ENCODE measurements at places on chromosomes 6 and 20.
A peak's percentile ranks its signal among the peaks of the same experiment; 100 is the strongest.

- no peak for DNase-seq
Measured at GRCh38 chr20:5327356-5327755, 10.6 kb upstream of the PROKR2 start.

DNA sequence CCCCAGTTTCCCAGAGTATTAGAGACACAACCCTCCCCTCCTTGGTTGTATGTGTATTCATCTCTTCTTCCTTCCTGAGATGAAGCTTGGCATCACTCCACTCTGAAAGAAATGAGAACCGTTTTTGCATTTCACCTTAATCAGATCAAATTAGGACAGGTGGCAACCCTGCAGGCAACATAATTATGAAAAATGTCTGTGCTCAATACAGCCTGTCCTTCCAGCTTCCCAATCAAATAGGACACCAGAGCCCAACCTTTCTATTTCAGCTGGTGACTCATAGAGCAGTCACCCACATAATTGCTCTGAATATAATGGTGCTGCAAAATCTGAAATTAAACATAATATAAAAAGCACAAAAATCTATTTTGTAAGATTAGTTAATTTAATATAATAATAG lies 310.2 kb upstream of the AGPAT4 start:
- no peak for DNase-seq

DNA sequence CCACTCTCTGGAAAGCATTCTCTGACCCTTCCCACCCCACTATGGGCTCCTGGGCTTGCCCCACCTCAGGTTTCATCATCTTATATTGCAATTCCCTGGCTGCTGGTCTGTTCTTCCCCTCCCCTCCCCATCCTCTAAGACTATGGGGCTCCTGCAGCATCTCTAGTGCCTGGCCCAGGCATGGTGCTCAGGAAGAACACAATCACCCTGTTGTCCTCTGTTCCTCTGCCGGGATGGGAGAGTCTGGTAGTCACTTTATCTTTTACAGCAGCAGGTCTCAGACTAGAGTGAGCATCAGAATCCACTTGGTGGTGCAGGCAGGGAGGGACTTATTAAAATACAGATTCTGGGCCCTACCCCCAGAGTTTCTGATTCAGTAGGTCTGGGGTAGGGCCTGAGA lies 5.0 kb upstream of the LPIN3 start:
- DNase-seq = no peak

- DNase-seq = no peak
Measured at GRCh38 chr20:36214684-36215256, 21.5 kb upstream of the AAR2 start.

DNA sequence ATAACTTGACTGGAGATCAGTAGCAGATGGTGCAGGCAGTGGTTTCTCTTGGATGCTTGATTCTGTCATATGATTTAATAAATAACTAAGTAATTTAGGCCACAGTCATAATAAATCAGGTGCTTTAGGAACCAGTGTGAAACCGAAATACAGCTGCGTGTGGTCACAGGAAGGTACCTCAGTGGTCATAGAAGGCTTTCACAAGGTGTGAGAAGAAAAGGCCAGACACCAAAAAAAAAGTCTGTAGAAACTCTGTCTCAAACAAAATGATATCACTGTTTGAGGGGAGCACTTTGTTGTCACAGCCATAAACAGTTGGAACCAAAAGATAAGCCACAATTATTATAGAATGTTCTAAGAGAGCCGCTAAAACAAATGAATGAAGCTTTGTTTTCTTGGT lies 56.5 kb downstream of the ARMC2 start:
- DNase-seq = no peak

DNA sequence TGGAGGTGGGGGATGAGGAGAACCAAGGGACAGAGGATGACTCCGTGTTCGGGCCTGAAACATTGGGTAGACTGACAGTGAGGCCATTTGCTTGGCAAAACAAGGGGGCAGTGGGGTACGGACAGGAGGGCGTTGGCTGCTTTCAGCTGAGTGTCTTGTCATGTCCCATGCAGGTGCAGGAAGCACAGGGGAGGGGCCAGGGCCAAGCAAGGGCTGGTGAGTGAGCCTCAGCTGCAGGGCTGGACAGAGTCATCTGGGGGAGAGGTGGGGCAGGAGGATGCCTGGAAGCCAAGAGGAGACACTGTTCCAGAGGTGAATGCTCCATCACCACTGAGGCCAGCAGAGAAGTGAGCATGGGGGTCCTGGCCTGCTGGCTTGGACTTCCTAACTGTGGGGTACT lies 78.4 kb downstream of the ERMARD start:
- DNase-seq = no peak

GRCh38 chr20:29756664-29757063 lies 1500.8 kb upstream of the DEFB115 start:
- no peak for DNase-seq

- DNase-seq = no peak
Measured at GRCh38 chr20:53016534-53017042, 44.4 kb downstream of the TSHZ2 start.

DNA sequence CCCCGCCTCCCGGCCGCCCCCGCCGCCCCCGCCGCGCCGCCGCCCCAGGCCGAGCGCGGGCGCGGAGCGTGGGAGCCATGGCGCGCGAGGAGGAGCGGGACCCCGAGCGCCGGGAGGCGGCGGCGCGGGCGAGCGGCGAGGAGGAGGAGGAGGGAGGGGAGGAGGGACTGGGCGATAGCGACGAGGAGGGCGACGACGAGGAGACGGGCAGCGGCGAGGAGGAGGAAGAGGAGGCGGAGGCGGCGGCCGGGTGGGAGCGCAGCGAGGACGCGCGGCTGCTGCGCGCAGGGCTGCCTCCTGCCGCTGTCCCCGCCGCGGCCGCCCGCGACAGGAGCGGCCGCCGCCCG lies at the start of gene SLC24A3:
Gene SLC24A3 (plus strand): TSS at position 174 of the 347 bp plus-strand sequence.
- no peak for DNase-seq

- no peak for DNase-seq
Measured at GRCh38 chr6:381742-382461, 9.7 kb upstream of the IRF4 start.

GRCh38 chr20:853406-853996 lies 20.0 kb downstream of the FAM110A start:
- no peak for DNase-seq

DNA sequence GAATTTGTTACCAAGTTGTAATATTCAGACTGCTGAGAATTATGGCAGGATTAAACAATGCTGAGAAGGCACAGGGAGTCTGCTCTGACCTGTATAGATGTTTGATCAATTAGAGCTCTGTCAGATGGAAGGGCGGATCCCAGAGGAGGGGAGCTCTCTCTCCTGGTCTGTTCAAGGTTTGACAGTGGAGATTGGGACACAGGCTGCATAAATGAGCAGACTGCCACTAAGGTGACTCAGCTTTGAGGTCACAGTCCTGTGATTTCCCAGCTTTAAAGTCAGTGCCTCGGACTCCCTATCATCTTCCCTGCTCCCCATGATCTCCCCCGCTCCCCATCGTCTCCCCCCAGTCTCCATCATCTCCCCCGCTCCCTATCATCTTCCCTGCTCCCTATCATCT lies 59.2 kb upstream of the SLC22A23 start:
- DNase-seq = no peak

DNA sequence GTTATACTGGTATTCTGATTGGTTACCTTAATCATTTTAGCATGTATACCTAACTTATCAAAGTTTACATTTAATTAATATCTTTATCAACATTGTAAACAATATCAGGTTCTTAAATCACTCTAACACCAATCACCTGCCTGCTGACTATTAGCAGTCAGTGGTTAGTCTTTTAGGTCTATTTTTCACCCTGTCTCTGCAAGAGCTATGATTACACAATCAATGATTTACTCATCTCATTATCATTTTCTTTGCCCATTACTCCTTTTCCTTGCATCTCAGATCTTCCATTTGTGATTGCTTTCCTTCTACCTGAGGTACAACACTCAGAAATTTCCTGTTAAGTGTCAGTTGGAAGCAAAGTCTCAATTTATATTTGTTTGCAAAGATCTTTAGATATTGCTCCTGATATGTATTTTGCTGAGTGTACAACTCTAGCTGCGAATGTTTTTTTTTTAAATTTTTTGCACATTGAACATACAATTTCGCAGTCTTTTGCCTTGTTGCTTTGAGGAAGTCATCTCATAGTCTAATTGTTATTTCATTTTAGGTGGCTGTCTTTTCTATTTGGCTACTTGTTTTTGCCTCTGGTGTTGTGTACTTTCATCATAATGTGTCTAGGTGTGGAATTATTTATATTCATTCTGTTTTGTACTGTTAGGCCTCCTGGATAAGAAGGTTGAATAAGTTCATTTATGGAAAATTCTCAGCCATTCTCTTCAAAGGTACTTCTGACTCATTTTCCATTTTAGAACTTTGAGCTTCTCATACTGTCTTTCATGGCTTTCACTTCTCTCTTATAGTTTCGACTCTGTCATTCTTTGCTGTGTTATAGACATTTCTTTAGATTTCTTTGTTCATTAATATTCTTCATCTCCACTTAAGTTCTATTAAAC lies 104.9 kb upstream of the CEP162 start:
- DNase-seq = no peak

- DNase-seq = no peak
Measured at GRCh38 chr6:140138311-140139010, 764.0 kb upstream of the CITED2 start.

DNA sequence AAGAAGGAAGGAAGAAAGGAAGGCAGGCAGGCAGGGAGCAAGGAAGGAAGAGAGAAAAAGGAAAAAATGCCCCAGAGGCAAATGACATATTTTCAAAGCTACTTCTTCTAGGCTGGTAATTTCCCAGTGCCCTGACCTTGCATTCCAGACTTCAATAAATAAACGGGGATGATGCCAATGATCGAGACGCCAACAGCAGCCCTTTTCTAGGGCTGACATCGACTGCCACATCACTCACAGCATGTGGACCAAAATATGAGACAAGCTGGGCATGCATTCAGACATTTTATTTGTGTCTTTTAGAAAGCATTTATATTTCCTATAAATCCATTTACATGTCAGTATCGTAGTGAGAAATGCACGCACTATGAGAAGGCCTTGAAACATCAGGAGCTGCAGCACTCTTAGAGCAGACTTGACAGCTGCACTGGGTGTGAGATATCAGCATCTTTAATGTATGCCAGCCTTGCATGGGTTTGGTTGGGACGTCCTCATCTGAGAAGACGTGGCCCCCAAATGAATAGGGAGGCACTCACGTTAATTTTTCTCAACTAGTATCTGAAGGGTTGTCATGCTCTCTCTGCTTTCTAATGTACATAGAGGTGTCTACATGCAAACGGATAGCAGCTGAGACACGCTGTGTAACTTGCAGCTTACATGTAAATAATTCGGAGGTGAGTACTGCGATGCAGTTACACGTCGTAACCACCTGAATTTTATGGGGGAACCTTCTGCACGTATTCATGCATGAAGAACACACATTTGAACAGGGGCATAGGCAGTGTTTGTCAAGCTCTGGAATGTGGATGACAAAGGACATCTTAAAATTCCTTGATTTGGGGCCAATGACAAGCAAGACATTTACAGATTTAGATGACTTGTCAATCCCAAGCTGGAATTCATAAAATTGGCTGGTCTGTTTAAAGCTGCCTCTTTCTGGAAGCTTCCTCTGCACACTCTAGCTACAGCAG lies 149.1 kb upstream of the AGPAT4 start:
- DNase-seq = no peak

GRCh38 chr6:144152334-144152900 lies 2.1 kb downstream of the STX11 start:
- DNase-seq = no peak

DNA sequence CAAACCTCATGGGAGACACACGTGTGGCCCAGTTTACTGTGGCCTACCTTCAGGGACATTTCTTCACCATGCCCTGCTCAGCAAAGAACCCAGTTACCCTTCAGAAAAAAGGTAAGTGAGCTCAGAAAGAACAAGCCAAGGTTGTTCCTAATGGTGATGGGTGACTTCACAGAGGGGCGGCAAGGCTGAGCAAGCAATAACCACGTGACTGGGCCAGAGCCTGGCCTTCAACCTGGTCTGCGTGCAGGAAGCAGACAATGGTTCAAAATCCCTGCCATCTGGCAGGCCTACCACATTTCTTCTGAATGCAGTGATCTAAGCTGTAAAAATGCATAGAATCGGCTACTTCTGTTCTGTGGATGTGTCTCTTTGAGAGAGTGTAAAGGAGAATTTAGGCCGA lies 115.5 kb upstream of the CST7 start:
- DNase-seq = no peak

DNA sequence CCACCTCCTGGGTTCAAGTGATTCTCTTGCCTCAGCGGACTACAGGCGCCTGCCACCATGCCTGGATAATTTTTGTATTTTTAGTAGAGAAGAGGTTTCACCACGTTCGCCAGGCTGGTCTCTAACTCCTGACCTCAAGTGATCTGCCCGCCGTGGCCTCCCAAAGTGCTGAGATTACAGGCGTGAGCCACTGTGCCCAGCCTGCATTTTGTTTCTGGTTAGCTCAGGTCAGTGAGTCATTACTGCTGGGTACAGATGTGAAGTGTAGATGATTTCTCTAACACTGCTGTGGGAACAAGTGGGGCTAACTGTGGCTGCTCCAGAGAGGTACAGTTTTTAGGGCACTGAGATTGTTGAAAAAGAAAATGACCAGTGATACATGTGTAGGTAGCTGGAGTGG lies 188.6 kb downstream of the PRL start:
- DNase-seq = no peak

- DNase-seq = no peak
Measured at GRCh38 chr20:9427430-9428291, 86.7 kb upstream of the LAMP5 start.

GRCh38 chr6:163955096-163955495 lies 540.6 kb downstream of the QKI start:
- no peak for DNase-seq

DNA sequence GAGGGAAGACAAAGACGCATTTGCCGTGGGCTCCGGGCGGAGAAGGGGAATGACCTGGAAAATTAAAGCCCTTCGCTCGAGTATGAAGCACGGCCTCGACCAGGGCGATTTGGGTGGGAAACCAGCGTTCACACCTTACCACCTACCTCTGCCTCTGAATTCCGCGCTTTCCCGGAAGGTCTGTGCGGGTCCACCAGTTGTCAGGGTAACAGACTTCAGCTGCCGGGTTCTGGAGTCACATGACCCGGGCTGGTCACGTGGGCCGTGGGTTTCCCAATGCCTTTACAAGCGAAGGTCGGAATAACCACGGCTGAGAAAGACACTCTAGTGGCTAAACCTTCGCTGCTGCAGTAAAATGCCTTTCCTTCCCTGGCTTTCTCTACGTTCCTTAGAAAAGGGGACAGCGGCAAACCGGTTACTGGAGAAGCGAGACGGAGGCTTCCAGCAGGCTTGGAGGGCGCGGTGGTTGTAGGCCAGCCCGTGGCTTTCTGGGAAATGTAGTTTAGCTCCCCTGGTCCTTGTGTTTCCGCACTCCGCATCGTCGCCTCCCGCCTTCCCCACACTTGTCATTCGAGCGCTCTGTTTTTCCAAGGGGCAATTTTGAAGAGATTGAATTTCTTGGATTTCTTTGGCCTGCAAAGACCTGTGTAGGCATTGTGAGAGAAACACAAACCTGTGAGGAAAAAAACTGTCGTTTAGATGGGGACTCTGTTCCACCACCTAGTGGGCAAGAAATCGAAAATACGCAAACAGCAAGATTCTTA lies at the start of gene CEP162:
Gene CEP162 (minus strand): TSS at position 210 of the 764 bp plus-strand sequence. CDS start 1,250 bp downstream, outside the sequence.
- peak; percentile 95 for DNase-seq

DNA sequence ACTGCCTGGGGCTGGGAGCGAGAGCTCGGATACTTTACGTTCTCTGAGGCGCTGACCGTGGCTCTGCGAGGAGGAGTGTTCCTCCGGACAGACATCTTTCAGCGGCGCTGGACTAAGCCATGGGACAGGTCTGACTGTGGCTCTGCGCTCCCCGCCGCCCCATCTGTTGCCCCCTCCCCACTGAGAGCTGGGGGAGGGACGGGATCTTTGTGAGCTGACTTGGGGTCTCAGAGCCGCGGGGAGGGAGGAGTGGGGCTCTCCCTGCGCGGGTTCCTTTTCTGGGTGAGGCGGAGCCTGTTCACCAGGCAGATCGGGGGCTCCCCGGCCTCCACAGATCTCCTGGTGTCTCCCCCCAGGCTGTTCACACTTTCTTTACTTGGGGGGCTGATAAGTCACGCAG lies 11.3 kb upstream of the GATA5 start:
- no peak for DNase-seq
